ENCODE measurements at places on chromosomes 1 and 21.

- no peak for DNase-seq
Measured at GRCh38 chr1:45305231-45305630, 21.5 kb upstream of the HPDL start.

GRCh38 chr21:31198575-31198974 is 145.5 kb downstream of the TIAM1 start:
- DNase-seq: no peak

DNA sequence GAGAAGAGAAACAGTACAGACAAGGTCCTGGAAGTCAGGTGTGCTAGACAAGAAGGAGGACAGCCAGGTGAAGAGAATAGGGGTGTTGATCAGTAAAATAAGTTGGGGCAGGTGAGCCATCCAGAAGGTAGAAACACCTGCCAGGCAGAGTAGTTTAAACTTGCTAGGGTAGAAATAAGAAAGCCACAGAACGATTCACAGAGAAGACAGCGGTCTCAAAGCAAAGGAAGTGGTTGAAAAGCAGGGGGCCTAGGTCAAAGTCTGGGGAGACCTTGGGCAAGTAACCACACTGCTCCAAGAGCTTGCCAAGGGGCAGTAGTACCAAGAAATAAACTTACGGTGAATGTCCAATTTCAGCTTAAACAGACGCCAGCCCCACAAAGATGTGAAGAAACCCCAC is 116.6 kb upstream of the PROX1 start:
- DNase-seq: no peak

DNA sequence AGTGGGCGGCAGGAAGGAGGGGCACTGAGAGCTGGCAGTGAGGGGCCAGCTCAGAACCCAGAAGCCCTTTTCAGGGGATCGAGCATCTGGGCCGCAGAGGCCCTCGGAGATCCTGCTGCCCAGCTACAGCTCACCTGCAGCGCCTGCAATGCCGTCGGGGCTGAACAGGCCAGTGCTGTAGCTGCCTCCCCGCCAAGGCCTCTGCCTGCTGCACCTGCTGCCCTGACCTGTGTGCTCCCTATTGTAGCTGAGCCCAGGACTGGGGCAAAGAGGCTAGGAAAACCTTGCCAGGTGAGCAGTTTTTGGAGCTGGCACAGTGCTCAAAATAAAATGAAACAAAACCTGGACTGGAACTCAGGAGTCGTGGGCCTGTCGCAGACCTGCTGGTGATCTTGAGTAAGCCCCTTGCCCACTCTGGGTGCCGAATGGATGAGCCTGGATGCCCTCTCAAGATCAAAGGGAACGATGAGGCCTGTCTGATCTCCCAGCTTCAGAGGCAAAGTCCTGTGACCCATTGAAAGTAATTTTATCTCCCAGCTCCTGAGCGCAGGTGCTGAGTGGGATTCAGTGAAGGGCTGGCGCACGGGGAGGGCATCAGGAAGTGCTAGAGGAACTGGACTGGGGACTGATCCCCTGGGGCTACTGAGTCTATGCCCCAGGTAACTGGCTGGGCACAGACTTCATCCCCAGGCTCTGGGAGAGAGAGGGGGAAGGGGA is 154.6 kb downstream of the FOXD2 start:
- DNase-seq: no peak

DNA sequence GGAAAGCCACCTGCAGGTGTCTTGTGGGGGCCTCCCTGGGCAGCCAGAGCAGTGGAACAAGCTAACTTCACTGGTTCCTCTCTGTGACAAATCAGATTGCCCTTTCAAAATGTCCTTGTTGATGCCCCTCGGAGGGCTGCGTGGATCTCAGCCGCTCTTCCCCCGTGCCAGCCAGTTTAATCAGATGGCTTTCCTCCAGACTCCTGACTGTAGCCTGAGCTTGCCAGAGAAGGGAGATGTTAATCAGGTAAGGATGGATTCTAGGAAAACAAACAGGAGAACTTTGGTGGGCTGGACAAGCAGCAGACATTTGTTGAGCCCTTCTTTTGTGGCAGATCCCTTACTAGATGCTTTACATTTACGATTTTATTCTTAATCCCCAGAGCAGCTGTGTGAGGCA is 88.2 kb downstream of the DMRTA2 start:
- no peak for DNase-seq

GRCh38 chr1:18516473-18516872 is 35.7 kb downstream of the KLHDC7A start:
- no peak for DNase-seq

GRCh38 chr1:167114725-167115124 is 20.9 kb downstream of the STYXL2 start:
- no peak for DNase-seq

DNA sequence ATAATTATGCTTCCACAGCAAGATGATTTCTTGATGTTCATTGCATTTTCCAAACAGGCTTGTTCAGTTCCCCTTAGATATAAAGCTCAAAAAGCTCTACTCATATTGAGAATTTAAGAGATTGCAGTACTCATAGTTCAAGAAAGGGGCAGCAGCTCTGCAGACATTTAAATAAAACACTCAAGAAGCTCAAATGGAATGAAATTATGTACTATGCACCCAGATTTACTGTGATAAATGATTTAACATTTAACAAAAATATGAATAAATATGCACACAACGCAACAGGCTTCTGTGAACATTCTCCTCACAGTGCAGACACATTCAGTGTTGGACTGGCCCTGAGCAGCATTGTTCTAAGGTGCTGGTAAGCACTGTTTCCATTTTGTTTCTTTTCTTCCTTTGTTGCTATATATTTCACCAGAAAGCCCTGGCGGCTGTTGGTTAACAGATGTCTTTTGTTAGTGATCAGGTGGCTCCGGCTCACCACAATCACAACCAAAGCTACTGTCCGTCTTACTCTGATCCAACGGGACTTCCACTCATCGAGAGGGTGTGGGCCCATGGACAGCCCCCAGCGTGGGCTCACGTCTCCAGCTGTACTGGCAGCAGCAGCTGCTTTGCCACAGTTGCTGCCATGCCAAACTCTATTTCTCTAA is 1440.3 kb downstream of the NCAM2 start:
- no peak for DNase-seq

DNA sequence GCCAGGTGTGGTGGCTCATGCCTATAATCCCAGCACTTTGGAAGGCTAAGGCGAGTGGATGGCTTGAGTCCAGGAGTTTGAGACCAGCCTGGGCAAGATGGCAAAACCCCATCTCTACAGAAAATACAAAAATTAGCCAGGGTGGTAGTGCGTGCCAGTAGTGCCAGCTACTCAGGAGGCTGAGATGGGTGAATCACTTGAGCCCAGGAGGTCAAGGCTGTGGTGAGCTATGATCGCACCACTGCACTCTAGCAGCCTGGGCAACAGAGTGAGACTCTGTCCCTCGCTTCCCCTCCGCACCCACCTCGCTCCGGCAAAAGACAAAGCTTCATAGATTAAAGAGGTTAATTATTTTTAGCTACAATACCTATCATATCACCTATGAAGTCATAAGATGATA is 100.0 kb downstream of the HHAT start:
- no peak for DNase-seq

DNA sequence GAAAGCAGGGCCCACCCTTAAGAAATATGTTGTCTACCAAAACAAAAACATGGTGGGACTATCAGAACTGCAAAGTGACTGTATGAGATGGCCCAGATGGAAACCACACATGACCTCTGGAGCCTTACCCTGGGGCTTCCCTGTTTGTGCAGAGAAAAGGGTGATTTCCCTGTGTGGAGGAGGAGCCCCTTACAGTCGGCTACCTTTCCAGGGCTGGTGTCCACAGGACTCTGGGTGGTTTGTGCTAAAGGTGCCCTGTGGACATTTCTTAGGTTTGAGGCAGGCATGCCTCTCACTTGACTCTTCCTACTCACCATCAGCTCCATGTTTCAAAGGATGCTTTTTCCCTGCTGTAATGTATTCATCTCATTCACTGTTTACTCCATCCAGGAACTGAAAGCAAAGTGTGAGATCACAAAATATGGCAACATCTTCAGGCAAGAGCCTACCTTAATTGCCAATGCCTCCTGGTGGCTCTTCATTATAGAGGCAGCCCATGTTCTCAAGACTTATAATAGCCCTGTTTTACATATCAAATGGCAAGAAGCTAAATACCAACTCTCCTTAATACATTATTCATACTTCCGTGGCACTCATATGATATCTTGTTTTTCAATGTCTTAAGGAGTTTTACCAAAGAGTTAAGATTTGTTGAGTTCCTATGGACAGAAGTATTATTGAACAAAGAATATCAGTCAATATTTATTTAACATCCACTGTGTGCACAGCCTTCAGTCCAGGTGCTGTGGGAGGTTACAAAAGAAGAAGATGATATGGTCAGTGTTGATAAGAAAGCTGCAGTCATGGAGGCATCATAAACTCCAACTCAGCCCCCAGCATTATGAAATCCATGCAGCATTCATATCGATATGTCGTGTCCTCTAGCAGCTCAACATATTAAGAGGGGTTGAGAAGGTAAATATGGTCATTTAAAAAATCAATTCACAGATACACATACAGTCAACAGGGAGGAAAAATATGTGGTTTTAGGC is 15.5 kb upstream of the TFF3 start:
- no peak for DNase-seq

DNA sequence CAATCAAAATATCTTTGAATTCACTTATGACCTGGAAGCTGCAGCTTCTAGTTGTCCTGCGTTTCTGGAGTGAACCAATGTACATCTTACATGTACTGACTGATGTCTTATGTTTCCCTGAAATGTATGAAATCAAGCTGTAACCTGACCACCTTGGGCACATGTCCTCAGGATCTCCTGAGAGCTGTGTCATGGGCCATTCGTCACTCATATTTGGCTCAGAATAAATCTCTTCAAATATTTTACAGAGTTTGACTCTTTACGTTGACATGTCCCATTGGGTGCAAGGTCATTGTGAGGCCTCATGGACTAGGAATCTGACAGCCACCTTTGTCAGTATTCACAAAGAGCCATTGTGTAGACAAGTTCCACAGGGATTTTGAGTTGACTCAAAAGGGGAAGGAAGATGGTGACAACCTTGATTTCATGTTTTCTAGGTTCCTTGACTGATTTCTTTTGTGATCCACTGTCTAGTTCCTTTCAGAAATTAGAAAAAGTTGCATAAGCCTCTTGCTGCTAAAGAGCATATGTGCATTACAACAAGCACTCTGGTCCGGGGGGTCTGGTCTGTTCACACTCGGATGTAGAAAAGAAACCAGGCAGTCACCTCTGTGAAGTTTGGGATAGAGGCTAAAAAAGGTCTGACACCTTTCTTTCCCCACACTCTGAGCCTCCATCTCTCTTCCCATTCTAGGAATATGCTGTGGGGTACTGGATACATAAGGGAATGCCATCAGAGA is 10.7 kb downstream of the CHI3L2 start:
- DNase-seq: no peak

GRCh38 chr1:107451715-107452114 is 310.9 kb downstream of the NTNG1 start:
- DNase-seq: no peak

GRCh38 chr1:39701049-39701439 is 9.8 kb upstream of the HPCAL4 start:
- no peak for DNase-seq

DNA sequence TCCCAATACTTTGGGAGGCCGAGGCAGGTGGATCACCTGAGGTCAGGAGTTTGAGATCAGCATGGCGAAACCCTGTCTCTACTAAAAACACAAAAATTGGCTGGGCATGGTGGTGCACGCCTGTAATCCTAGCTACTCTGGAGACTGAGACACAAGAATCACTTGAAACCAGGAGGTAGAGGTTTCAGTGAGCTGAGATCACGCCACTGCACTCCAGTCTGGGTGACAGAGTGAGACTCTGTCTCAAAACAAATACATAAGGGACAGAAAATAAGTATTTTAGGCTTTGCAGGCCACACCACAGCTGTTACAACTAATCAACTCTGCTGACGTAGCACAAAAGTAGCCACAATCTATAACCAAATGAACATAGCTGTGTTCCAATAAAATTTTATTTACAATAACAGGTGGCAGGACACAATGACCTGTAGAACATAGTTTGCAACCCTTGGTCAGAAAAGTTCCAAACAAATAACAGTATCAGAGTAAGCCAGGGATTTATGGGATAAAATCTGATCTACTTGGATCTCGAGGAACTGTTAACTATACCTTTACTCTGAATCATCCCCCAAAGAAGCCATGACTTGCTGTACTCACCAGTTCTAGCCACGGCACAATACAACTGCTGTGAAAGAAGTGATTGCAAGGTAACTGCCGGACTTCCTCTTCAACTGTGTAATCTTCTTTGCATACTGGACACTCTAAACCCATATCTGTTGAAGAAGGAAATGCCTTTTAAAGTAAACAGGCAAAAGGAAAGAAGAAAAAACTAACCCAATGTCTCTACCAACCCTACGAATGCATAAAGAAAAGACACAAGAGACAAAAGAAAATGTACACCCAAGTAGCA is 28.3 kb downstream of the CD160 start:
- DNase-seq: no peak

GRCh38 chr1:154726896-154727753 is 119.1 kb upstream of the ADAR start:
- DNase-seq: no peak

- DNase-seq: no peak
Measured at GRCh38 chr1:45205011-45205909, 1.1 kb downstream of the ZSWIM5 start.

DNA sequence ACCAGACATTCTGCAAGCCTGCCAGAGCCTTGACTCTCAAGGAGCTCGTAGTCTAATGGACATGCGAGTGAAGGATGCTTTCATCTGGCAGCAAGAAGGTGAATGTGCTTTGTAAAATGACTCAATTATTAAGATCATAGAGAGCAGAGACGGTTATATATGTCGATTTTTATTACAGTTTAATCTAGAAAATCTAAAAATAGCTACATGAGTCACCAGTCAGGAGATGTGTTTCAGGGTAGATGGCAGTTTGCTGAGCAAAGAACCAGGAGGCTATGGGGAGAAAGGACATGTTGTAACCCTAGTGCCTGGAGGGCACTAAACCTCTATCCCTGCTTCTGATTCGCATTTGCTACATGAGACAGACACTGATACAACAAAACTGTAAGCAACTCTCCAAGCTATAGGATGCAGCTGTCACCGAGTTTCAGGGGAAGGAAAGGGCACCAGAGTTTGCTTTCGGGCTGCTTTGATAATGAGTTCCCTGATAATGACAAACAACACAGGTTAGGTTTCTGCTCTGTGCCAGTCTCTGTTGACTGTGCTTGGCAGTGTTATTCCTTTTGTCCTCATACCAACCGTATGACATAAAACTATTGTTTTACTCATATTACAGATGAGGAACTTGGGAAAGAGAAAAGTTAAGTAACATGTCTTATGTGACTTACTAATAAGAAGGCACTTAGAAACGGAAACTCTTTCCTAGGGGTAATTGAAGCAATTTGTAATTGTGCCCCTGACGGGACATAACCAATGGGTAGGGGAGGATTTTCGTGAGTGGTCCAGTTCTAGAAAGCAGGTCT is 43.2 kb downstream of the C1orf198 start:
- DNase-seq: no peak

DNA sequence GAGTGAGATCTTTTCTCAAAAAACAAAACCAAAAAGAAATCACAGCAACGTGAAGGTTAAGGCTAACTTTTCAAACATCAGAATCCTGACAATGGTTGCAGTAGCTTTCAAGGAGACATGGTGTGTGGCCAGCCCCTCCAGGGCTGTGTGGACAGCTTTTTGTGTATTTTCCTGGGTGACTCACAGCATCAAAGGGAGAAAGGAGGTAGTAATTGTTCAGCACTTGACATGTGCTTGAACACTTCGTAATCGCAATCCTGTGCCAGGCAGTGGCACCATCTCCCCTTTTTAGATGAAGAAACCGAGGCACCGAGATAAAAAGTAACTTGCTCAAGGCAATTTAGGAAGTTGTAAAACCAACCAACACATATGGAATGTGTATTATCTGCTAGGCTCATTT is 10.3 kb downstream of the NBL1 start:
- no peak for DNase-seq
